ENCODE measurements at places on chromosomes 4 and X.

DNA sequence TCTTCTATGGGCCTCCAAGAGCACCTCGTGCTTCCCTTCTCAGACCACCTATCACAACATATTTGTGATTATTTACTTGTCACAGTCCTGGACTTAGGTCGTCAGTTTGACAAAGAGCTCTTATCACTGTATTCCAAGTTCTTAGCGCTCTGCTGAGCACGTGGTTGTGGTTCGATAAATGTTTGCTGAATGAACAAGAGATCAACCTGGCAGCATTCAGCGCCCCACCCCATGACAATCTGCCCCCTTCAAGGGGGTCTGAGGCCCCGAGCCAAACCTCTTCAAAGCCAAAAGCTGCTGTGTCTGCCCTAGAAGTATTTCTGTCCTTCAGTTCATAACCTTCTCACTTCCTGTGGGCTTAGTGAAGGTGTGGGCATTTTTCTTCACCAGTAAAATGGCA, 15.0 kb downstream of the RPS4X start:
- DNase-seq, result no peak

- no peak for DNase-seq
Measured at GRCh38 chrX:71489540-71489939, 43.4 kb upstream of the OGT start.

DNA sequence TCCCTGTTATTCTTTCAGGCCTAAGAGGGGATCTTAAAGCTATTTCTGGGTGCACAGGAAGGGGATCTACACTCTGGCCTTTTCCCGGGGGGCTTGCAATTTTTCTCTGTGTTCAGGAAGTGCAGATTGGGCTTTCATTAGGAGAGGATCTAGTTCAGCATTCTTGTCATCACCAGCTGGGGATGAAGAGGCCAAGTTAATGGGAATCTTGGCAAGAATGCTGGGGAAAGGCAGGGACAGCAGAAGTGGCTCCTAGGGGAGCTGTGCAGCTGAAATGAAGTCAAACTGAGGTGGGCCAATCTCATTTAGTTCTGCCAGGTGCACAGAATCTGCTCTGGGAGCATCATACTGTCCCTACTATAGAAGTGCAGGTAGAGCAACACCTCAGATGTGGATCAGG, 40.9 kb upstream of the ESX1 start:
- DNase-seq, result no peak

- no peak for DNase-seq
Measured at GRCh38 chrX:16587836-16588235, 62.1 kb upstream of the S100G start.

DNA sequence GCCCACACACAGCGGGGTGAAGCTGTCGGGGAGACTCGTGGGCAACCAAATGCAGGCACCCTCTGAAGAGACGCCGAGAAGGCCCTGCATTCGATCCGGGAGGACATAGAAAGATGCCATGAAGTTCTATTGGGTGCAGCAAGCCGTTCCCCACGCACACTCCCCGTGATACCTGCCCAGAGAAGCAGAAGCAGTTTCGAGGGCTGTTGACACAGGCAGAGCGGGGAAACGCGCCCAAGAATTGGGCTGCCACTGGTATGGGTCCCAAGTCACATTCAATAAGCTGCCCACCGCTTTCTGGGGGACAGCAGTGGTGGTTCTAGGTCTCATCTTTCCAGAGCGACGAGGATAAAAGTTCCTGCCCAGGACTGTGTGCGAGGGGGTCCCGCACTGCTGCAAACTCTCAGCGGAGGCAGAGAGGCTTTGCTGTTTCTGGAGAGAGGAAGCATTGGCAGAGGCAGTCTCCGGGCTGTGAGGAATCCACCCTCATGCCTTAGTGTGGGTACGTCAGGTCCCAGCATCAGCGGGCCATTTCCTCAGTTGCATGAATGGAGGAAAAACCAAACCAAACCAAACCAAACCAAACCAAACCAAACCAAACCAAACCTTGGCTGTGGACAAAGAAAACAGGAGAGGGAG, 10.1 kb downstream of the PITX2 start:
- DNase-seq, result no peak

GRCh38 chr4:116143198-116143597, 942.2 kb downstream of the TRAM1L1 start:
- DNase-seq, result no peak

DNA sequence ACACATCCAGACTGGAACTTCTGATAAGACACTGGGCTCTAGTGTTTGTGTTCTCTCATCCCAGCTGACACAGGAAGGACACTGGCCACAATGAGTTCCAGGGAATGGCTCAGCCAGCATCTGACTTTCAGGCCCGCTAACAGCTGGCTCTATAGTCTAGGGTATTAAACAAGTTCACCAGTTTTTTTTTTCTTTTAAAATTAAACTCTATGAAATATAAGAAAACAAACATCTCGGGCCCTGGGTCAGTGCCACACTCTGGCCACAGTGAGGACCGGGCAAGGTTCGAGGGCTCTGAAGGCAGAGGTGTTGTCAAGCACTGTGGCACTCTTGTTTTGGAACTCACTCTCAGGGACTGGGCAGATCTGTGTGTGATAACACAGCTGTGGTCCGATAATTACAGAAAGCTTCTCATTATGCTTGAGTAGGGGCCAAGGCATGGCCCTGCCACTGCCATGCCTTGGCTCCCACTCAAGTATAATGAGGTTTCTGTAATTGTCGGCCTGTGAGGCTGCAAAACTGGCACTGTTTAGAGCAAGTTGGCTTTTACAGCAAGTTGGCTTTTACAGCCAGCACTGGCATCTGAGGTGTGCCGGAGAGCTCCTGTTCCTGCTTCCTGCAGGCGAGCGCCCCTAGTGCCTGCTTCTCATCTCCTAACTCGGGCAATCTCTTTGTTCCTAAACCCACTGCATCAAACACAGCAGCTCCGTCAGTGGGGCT, 62.8 kb downstream of the PPP1R2C start:
- DNase-seq, result peak; percentile 38

- no peak for DNase-seq
Measured at GRCh38 chr4:147709999-147710398, 21.9 kb upstream of the ARHGAP10 start.

DNA sequence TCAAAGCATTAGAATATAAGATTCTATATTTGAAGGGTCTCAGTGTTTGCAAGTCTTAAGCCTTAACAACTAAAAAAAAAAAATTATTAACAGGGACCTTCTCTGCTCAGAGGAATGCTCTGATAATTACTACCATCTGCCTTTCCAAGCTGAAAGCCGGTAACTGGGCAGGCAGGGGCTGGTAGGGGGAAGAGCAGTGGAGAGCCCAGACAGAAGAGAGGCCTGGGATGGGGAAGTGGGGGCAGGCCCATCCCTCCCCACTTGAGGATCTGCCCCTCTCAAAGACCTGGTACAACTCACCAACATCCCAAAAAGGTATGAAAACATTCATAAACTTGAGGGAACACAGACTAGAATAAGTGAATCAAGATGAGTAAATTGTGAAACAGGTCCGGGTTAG, 113.9 kb downstream of the QDPR start:
- no peak for DNase-seq

GRCh38 chrX:124720532-124720931, 374.2 kb downstream of the SH2D1A start:
- DNase-seq, result no peak

DNA sequence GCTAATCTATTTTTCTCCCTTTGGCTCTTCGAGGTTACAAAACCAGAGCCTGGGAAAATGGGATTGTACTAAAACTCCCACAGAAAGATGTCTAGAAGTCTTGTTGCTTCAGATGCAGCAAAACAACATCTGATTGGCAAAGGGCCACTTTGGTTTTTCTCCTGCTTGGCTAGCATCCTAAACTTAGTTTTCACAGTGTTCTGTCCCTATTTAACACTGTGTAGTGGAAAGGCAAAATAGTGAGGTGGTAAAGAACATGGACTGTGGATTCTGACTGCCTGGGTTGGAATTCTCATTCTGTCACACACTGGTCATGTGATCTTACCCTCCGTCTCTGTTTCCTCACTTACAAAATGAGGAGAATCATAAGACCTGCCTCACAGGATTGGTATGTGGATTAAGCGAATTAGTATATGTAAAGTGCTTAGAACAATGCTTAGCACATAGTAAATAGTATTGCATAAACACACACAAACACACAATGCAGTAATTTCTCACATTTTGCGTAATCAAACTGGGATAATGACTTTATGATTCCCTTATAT, 23.5 kb downstream of the TIGD2 start:
- peak; percentile 14 for DNase-seq

GRCh38 chrX:83888585-83888984, 27.6 kb downstream of the CYLC1 start:
- no peak for DNase-seq

GRCh38 chr4:40224432-40224831, 27.6 kb downstream of the RHOH start:
- DNase-seq, result no peak

DNA sequence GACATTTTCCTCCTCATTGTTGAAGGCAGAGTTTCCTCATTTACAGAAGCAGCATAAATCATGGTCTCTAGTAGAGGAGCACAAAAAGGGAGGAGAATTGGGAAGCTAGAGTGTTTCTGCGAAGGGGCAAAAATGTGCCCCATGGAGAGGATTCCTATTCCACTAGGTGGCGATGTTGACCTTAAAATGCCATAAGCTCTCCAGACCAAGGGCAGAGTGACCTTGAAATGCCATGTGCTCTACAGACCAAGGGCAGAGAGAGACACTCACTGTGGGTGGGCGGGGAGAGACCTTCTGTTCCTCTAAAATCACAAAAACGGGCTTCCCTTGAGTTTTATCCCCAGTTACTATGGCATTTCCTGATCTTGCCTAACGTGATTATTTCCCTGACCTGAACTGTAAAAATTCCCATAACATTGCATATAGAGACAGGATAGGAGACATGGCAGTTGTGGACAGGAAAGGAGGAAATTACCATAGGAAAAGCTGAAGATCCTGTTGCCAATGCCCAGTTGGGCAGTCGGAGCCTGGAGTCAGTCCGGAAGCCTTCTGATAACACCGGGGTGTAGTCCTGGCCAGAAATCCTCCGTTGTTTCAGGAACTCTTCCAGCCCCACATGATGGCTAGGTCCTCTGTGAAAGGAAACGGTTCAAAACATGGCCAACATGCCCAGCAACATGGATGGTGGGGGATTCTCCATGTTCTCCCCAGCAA, 567.7 kb downstream of the MAGEB5 start:
- DNase-seq, result no peak

GRCh38 chr4:98467627-98468072, 190.8 kb downstream of the TSPAN5 start:
- DNase-seq, result peak; percentile 81

- no peak for DNase-seq
Measured at GRCh38 chrX:129585691-129586090, 45.6 kb downstream of the OCRL start.

DNA sequence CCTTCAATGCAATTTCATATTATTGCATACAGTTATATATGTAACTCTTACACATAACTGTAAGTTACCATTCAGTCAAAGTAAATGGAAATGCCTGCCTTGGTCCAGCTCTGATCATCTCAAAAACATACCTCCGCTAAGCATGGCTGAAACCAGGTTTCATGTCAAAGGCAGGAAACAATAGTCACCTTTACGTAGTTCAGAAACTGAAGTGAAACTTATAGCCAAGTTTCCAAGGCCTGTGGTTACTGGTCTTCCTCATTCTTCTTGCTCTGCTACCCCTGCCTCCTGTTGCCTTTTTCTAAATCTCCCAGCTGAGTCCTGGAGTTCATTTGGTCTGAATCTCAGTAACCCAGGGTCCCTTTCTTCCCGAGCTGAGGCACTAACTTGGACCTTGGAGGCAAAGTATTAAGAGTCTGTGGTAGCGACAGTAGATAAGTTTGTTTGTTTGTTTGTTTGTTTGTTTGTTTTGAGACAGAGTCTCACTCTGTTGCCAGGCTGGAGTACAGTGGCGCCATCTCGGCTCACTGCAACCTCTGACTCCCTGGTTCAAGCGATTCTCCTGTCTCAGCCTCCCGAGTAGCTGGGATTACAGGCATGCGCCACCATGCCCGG, 30.8 kb downstream of the DAPP1 start:
- no peak for DNase-seq

DNA sequence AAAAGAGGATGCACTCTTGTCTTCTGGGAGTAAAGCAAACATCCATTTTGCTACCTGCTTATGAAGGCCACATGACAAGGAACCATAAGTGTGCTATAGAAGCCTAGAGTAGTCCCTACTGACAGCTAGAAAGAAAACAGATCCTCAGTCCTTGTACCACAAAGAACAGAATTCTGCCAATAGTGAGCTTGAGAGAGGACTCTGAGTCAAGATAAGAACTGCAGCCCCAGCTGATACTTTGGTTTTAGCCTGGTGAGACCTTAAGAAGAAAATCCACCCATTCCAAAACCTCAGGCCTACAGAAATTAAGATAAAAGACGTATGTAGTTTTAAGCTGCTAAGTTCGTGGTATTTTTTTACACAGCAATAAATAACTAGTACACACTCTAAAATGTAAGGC, 914.6 kb downstream of the PCDH19 start:
- no peak for DNase-seq

- DNase-seq, result no peak
Measured at GRCh38 chr4:1716065-1716945, 4.2 kb upstream of the SLBP start.

GRCh38 chr4:5164221-5164912, 113.1 kb downstream of the STK32B start:
- no peak for DNase-seq

GRCh38 chr4:89725268-89725667, 111.7 kb downstream of the SNCA start:
- no peak for DNase-seq

DNA sequence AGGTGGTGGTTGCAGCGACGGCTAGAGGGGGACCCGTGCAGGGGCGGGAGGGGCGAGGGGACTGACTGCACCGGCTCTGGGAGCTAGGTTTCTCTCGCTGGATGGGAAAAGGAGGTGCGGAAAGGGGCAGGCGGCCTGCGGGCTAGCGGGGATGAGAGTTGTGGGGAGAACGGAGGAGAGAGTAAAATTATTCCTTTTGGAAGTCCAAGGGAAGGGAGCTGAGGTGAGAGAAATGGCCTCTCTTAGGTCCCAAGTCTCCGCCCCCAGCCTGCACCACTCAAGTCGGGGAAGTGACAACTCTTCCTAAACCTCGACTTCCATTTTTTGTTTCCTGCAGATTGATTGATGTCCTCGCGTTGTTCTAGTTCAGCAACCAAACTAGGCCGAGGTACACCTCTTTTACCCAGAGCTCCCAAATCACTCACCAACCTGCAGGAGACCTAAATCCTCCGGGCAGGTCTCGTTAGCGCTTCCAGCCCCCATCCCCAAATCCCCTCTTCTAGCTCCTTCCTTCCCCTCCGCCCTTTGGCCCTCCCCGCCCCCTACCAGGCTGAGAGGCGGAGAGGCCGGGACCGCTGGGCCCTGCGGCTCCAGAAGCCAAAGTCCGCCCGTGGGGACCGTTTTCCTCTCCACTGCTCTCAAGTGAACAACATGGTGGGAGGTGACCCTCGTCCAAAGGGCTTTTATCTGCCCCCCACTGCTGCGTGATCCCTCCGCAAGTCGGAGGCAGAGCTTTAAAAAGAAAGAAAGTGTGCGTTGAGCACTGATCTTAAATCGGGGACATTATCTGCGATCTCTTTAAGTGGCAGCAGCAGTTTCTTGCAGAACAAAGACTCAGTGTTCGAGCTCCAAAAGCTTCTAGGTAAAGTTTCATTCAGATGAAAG, 7.3 kb downstream of the PITX2 start:
- DNase-seq, result no peak
